ENCODE measurements at places on chromosomes 12 and 14. TPM values are rescaled to one million over a fixed set of nuclear protein-coding genes. Genes with fewer than 3 reads are reported as not detected.

Gene SLC5A8
- 0.12 TPM for total RNA-seq

Gene RND1
- total RNA-seq, result 7.4 TPM

DNA sequence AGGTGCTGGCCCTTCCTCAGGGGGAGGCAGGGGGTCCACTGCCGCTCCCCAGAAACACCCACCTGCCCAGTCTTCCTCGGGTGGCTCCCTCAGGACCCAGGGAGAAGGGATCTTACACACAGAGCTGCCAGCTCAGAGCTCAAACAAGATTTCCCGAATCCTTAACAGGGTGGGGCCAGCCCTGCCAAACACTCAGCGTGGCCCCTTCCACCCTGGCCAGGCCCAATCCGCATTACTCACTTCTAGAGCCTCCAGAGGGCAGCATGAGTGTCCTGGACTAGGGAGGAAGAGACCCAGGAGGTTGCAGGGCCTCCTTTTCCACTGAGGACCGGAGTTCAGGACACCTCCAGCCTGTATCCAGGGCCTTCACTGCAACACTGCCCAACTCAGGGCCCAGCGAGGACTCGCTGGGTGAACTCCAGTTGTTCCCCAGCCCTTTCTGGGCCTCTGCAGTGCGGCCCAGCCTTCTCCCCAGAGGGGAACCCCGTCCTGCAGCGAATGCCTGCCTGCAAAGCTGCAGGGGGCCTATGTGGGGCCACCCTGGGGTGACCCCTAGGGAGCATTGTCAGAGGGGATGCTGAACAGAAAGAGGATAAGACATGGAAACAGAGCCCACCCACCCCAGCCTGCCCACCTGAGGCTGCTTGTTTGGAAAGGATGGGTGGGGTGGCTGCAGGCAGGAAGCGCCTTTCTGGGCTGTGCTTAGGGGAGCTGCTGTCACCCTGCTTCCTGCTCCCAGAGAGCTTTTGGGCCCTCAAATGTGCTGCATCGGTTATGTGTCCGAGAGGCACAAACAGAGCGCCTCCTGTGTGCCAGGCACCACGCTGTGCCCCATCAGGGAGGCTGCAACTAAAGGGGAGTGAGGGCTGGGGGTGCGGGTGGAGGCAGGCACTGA lies 43.8 kb downstream of the CCNK start:
- peak; percentile 35 for DNase-seq

DNA sequence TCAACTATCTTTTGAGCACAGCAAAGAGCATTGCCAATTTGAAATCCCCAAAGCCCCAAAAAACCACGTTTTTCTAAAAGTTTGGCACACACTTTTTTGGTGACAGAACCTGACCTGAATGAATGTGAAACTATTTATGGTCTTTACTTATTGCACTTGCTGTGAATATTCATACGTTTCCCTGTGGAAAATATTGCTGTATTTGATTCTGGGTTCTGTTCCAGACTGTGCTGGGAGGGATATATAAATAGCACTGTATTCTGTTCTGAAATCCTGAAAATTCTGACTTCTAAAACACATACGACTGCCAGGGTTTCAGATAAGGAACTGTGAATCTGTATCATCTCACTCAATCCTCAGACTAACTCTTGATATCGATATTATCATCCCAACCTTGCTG lies 35.1 kb downstream of the NR1H4 start:
- DNase-seq, result no peak

DNA sequence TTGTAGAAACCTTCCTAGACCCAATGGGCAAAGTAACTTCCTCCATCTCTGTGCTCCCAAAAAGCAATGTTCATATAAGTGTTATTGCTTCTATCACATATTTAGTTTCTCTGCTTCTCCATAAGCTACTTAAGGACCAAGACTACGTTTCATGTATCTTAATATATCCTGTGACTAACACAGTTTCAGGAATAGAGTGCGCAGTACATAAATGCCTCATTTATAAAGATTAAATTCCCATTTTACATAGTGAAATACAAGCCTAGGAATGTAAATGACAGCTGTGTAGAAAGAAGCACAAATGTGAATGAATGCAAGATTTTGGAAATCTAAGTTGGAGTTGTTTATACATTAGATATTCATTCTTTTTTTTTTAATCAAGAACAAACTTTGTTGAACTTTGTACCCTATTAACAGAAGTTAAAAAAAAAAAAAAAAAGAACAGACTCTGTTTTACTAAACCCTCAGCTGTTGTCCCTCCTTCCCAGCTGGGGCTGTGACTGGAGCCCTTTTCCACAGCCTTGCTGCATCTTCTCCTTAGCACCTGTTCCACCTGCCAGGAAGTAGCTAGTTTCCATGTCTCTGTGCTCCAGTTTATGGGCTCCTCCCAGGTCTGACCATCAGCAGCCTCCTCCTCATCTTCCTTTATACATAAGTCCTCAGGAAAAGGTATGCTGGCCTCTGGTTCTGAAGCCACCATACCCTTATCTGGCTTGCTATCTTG lies 7.0 kb upstream of the METTL17 start:
- no peak for DNase-seq

- DNase-seq, result no peak
Observed at GRCh38 chr12:11756523-11756922, 107.0 kb downstream of the ETV6 start.

DNA sequence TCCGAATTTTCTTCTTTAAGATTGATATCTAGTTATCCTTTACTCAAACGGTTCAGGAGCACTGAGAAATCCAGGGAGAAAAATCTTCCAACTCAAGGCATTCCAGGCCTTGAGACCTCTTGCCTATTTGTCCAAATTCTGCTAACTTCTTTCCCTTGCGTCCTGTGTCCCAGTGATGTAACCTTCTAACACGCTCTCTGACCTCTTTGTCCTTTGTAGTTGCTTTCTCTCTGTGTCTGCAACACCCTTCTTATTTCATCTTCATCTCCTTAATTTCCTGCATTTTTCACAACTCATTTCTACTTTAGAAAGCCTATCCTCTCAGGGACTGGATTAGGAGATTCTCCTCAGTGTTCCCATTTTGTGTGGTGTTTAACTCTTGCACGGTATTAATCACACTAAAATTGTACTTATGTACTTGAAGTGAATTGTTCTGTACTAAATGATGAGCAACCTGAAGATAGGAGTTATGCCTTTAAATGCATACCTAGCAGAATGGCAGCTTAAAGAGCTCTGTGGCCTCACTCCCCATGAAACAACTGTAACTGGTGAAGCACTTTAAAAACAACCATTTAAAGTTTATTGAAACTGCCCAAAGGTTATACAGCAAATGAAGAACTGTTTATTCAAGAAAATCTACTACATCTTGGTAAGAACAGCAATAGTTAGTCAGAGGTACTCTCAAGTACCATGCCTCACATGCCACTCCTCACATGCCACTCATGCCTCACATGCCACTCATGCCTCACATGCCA lies 7.4 kb upstream of the SNAPC1 start:
- no peak for DNase-seq

DNA sequence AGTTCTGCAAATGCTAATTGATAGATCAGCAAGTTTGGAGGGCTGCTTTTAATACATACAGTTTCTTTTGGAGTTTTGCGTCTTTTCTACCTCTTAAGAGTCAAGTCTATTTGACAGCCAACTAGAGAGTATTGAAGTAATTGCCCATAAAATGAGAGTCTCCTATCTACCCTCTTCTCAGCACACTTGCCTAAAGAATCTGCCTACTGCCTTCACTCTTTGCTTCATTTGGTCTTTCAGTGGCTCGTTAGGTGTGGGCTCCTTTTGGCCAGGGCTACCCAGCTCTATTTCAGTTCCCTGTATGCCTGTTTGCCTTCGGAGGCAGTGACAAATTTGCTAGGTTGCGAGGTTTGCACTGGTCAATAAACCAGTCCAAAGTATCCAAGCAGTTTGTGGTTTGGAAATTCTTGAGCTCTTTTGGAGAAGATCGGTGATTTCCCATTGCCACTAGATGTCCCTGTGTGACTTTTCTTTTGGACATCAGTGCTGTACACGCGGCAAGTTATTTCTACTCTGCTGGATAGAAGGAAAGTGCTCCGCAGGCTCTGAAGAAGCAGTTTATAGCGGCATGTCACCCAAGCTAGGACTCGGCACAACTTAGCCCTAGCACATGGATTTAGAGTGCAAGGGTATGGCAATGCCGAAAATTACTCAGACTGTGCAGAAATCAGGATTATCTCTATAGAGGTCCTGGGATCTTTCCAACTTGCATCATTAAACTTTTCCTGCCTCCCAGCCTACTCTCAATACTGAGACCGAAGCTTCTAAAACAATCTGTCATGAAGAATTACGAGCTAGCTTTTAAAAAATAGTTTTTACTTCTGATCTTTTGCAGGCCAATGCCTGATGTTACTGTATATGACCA lies 38.6 kb downstream of the MGST1 start:
- peak; percentile 47 for DNase-seq

GRCh38 chr12:31726575-31726974 lies 2.2 kb downstream of the AMN1 start:
- DNase-seq, result no peak

DNA sequence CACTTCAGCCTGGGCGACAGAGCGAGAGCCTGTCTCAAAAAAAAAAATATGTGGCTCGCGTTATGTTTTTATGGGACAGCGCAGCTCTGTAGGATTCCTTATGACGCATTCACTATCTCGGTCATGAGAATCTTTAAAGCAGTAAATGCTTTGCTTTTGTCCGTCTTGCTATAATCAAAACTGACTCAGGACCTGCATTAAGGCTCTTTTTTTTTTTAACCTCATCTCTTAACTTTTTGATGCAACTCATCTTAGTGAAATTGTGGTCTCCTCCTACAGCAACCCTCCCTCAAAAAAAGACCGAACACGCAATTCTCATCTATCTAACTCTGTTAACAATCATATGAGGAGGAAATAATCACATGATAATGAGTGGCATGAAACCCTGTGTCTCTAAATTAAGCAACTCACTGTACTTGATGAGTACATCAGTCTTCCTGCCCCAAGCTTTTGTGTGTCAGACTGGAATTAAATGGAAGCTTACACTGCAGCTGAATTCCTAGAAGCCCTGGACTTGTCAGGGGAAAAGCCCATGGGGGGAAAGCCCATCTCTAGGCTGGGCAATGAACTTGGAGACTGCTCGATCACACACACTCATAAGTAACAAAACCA lies 4.3 kb downstream of the P2RX4 start:
- no peak for DNase-seq

DNA sequence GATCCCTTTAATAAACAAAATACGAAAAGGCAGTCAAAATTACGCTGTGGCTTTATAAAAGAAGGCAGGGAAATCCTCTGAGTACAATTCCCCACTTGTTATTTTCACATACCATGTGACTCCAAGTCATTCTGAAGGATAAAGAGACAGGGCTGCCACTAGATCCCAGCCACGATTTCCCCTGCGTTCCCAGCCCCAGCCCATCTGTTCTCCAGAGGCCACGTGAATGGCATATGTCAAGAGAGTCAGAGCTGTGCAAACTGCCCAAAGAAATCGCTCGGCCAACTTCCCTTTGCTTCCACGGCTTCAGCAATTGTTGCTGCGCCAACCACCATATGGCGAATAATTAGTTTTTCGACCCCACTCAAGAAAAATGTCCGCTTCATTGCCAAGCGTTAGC lies 161.3 kb downstream of the C12orf42 start:
- DNase-seq, result no peak

- no peak for DNase-seq
Observed at GRCh38 chr12:106080791-106081170, 58.0 kb downstream of the NUAK1 start.

DNA sequence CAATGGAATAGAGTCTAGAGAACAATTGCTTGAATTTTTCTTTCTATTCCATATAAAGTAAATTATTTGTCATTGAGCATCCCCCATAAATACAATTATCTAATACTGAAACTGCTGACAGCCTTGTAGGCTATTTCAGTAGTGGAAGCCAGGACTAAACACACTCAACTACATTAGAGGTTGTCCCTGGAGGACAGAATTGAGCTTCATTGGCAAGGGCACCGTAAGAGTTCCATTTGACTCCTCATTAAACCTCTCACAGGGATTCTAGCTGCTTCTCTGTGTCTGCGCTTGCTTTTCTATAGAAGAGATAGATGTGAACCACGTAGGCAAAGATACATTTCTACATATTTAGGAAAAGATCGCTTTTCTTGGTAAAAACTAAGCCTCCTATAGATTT lies 3.5 kb upstream of the PTPRO start:
- DNase-seq, result no peak

DNA sequence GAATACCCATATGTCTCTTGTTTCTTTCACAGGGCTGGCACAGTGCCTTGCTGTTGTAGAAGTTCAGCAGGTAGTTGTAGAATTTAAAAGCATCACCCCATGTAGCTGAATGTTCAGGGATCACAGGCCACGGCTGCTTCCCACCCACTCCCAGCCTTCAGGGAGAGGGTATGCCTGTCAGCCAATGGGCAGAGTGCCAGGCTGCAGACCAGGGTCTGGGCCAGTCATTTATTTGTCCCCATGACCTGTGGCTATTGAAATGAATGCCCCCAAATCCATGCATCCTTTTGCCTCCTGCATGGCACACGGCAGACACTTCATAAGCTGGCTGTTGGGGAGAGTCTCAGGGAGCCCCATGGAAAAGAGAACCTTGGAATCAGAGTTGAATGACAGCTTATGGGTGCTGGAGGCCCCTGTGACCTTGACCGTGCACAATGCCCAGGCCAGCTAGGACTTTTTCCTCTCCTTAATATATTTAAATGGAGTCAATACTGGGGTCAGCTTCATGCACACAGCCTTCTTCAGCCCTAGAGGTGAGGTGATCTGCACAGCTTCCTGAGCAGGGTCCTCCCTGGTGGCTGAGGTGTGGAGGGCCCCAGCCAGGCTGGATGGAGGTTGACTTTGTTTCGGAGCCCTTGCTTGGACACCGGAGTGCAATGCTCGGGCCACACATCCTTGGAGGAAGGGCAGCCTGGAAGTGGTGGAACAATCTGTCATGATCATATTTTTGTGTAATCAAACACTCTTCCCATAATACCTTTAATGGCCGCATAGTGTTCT lies 45.3 kb downstream of the PRMT8 start:
- no peak for DNase-seq

DNA sequence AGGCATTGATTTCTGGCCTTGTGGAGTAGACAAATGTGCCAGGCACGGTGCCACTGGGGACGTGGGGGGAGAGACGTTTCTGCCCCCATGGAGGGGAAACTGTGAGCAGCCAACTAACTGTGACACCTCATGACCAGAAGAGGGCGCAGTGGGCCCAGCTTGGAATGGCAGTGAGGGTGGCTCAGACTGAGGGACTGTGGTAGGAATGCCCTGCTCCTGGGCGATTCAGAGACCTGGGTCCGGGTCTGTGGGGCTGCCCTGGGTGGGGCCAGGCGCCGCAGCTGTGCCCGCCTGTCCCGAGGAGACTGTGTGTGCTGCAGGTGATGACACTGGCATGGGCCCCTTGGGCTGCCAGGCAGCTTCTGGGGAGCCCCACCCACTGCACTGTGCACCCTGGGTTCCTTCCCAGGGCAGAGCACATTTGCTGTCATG lies 60.6 kb downstream of the SLC25A47 start:
- peak; percentile 70 for DNase-seq

- DNase-seq, result no peak
Observed at GRCh38 chr14:103723748-103724081, 8.1 kb downstream of the ZFYVE21 start.

All from Calu3 (cell line).